ENCODE measurements at places on chromosomes 4 and X. TPM values are rescaled to one million over a fixed set of nuclear protein-coding genes. Genes with fewer than 3 reads are reported as not detected.

The NALF2 gene
- total RNA-seq, result not detected

The TEX11 gene
- not detected for total RNA-seq

The NHS gene
- 0.13 TPM for total RNA-seq

The RBM46 gene
- total RNA-seq, result not detected

The FAM9B gene
- total RNA-seq, result not detected

All from thoracic aorta endothelial cell (primary cell).